ENCODE measurements at places on chromosomes 1 and 21.
A peak's percentile ranks its signal among the peaks of the same experiment; 100 is the strongest.

- no peak for DNase-seq
Observed at GRCh38 chr1:99749504-99750347, 16.7 kb downstream of the FRRS1 start.

DNA sequence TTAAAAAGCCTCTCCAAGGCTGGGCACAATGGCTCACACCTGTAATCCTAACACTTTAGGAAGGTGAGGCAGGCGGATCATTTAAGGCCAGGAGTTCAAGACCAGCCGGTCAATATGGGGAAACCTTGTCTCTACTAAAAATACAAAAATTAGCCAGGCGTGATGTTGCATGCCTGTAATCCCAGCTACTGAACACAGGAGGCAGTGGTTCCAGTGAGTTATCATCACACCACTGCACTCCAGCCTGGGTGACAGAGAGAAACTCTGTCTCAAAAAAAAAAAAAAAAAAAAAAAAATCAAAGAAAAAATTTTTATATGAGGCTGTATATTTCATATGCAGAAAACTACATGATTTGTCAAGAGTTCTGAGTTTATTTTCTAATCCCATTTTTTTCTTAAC, 1107.1 kb upstream of the TMPRSS15 start:
- no peak for DNase-seq

DNA sequence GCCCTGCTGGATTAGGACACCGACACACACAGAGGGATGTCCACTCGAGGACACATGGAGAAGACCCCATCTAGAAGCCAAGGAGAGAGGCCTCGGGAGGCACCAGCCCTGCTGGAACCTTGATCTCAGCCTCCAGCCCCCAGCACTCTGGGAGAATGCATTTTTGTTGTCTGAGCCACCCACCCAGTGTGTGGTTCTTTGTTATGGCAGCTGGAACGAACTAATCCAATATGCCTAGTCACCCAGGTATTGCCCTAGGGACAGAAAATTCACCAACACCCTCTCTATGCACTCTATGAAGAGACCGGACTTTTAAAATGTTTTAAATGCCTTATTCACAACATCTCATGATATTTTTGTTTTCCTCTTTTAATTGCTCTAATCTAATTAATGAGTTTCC, 117.4 kb downstream of the CRYAA start:
- no peak for DNase-seq

GRCh38 chr1:205466595-205467220, 10.9 kb upstream of the BLACAT1 start:
- no peak for DNase-seq

- DNase-seq = peak; percentile 14
Observed at GRCh38 chr21:42156690-42157605, 62.0 kb upstream of the ABCG1 start.

GRCh38 chr1:64459743-64460142, 10.2 kb upstream of the CACHD1 start:
- no peak for DNase-seq

- peak; percentile 9 for DNase-seq
Observed at GRCh38 chr1:182861994-182862393, 22.8 kb downstream of the DHX9 start.

- DNase-seq = no peak
Observed at GRCh38 chr1:7298145-7298544, 473.0 kb upstream of the VAMP3 start.

DNA sequence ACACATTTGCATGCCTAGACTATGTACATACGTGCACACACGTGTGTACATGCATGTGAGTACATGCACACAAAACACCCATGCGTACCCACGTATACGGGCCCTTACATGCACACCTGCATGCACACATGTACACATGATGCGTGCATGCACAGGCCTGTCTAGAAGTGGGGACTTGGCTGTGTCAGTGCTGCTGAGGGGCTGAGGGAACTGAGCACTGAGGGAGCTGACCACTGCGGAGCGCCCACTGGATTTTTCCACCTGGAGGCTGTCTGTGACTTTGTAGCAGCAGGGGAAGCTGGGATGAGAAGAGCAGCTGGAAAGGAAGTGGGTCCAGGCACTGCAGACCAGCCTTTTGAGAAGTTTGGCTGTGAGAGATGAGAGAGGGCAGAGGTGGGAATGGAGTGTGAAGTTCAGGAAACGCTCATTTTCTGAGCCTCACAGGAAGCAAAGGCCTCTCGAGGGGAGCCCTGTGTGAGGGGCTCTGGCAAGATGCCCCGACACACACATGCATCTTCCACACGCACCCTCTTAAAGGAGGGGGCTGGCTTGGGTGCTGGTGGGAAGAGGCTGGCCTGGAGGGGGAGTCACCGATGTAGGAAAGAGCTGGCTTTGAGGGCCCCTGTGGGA, 20.9 kb downstream of the PODN start:
- no peak for DNase-seq

DNA sequence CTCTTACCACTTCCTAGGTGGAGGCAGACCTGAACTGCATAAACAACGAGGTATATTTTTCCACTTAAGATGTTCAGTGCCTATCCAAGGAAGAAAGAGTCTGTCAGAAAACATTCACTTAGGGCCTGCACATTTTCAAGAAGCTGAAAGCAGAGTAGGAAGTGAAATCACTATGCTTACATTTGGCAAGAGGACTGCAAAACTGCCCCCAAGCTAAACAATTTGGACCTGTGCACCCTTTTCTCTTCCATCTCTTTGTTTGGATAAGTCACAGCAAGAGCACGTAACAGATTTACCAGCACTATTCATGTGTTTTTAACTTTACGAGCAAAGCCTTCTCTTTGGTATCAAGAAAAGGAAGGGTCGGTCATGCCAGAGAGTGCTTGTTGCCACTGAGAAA, 13.2 kb upstream of the BEND5 start:
- DNase-seq = no peak

- no peak for DNase-seq
Observed at GRCh38 chr1:181497870-181498269, 14.6 kb downstream of the CACNA1E start.

DNA sequence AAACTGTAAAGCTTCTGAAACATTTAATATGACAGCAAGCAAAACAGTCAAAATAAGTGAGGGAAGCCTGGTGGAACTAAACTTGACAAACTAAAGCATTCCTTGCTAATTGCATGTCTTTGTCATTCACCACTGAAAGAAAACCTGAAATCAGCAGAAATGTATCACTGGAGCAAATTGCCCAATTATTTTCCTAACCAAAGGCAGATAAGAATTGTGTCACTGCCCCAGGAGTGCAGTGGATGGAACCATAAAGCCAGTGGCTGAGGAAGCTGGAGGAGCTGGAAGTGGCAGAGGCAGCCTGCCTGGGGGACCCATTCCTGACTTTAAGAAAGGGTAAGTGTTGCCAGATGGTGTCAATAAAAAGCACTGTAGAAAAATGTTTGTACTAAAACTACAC, 2.7 kb upstream of the SLC30A10 start:
- DNase-seq = peak; percentile 19

GRCh38 chr1:30028283-30028682, 695.1 kb downstream of the MATN1 start:
- DNase-seq = no peak
